Effector CD4-positive, alpha-beta T cell (primary cell): ENCODE measurements at places on chromosomes 2 and 18.

- no peak for DNase-seq
These were observed 82.5 kb downstream of the MGAT5 start for GRCh38 chr2:134336352-134336751.

- no peak for DNase-seq
These were observed 34.4 kb upstream of the CABYR start for GRCh38 chr18:24104486-24104885.

DNA sequence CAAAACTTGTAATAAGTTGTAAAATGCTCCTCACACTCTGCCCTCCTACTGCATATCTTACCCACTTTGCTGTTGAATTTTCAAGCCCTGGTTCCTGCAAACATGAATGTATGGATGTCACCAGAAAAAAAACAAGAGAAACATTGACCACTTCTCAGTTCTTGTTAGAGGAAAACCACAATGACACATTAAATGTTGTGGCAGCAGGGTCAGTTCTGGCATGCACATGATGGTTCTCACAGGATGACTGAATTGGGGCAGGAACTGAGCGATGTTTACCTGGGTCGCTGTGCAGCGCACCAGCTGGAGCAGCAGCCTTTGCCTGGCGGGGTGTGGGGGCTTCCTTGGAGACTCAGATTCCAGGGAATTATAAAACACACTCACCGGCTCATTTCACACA is 14.0 kb upstream of the PRKCE start:
- DNase-seq: no peak

GRCh38 chr2:239866350-239866749 is 158.8 kb downstream of the NDUFA10 start:
- DNase-seq: no peak

DNA sequence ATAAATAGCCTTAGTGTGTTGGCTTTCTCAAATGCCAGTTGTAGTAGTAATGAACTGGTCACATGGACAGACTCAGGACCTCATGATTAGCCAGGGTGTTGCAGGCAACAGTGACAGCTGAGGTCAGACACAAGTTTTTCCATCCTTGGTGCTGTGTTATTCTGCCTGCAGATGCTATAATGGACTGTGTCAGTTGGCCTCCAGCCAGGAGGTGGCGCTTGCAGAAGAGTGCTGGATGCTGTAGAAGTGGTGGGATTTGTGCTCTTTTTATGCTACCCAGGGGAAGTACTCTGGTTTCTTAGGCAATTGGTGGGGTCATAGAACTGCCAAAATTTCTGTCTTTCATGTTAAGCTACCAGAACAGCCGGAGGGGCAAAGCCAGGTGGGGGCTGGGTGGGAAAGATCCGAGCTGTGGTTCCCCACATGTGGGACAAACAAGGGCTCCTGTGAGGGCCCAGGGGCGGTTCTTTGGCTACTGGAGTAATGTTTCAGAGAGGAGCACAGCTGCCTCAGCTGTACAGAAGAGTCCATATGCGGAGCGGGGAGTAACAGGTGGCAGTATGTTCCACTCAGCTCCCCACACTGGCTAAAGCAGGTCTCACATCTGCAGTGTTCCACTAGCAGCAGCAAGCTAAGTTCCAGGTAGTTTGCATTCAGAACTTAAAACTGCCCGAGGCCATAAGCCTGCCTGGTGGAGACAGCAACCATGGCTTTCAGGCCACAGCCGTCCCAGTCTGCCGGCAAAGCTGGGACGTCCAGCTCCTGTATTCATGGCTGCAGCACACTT is 104.4 kb downstream of the GULP1 start:
- no peak for DNase-seq

DNA sequence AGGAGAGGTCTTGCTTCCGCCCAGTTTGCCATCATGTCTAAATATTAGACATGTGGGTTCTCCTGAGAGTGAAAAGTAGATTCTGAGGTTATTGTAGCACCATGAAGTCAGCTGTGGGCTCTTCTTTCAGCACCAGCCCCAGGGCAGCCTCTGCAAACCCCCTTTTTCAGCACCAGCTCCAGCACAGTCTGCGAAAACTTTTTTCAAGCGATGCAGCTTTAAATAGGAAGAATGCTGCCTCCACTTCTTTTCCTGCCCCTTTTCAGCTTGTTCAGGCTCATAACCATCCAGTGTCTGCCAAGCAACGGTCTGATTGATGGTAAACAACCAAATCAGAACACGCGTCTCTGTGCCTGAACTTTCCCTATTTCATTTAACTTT is at the start of gene COL5A2:
Gene COL5A2 (minus strand): TSS at position 192 of the 381 bp plus-strand sequence. CDS start 157 bp downstream, at position 35.
- DNase-seq: no peak

DNA sequence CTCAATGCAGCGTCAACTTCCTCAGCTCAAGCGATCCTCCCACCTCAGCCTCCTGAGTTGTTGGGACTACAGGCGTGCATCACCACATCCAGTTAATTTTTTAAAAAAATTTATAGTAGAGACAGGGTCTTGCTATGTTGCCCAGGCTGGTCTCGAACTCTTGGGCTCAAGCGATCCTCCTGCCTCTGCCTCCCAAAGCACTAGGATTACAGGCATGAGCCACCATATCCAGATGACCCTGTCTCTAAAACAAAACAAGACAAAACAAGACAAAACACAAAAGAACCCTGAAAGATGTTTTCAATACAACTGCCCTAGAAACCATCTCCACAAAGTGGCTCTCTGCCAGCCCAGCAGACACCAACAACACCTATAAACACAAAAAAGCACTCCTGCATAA is 31.4 kb downstream of the ANKRD29 start:
- DNase-seq: no peak

DNA sequence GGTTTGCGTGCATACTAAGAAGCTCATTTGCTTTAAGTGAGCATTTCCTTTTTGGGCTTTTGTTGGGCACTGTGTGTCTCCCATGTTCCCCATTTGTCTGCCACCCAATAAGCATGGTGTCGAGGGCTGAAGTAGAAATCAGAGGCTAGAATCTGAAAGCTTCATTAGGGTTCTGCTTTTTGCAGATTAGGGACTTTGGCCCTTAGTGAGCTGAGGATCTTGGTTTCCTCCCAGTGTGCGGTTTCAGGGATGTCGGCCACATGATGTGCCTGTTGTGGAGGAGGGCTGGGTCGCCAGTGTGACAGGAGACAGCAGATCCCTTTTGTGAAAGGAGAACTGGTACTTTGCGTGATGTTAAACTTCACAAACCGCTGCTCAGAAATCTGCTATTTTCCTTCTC is 41.1 kb downstream of the PLEKHB2 start:
- no peak for DNase-seq

GRCh38 chr2:81853341-81853740 is 1548.8 kb upstream of the LRRTM1 start:
- DNase-seq: no peak

DNA sequence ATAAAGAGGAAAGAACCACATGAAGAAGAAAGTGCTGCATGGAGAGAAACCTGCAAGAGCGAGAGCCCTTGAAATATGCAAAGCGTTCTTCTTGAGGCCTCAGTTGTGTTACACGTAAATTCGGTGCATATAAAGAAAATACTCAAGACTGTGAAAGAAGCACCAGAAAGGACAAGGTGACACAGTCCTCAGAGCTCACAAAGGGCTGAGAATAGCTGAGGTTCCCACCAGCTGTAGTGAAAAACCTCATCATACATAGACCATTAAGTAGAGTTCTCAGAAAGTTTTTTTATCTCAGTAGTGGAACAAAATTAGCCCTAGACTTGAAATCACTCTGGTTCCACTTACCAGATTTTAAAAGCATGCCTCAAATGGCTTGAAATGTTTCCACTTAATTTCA is 980.7 kb upstream of the CRIM1 start:
- no peak for DNase-seq
